ENCODE measurements at places on chromosomes 1 and 21.

GRCh38 chr21:45383111-45383614, 21.8 kb upstream of the COL18A1 start:
- DNase-seq: no peak

- DNase-seq: no peak
Measured at GRCh38 chr1:116997636-116998035, 3.9 kb upstream of the CD101 start.

GRCh38 chr1:110643879-110644472, 30.8 kb downstream of the KCNA3 start:
- DNase-seq: no peak

DNA sequence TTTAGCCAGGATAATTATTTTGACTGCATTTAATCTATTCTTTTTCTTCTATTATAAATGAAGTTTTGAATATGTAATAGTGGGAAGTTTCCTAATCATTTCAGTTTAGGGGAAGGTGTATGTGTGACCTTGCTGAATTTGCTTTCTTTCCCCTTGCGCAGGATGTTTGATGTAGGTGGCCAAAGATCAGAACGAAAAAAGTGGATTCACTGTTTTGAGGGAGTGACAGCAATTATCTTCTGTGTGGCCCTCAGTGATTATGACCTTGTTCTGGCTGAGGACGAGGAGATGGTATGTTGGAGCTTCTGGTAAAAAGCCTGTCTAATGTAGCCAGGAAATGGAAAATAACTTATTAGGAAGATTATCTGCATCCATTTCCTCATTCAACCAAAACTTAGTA, 33.4 kb downstream of the GNAT2 start:
- no peak for DNase-seq

DNA sequence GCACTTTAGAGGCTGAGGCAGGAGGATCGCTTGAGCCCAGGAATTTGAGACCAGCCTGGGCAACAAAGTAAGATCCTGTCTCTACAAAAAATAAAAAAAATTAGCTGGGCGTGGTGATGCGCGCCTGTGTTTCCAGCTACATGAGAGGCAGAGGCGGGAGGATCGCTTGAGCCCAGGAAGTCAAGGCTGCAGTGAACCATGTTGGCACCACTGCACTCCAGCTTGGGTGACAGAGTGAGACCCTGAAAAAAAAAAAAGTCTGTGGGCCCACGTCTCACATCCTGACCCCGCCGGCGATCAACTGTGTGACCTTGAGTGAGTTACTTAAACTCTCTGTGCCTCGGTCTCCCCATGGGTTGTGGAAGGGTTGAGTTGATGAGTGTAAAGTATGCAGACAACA, 12.7 kb upstream of the ZBTB21 start:
- no peak for DNase-seq

- DNase-seq: no peak
Measured at GRCh38 chr1:23651069-23651808, 40.4 kb upstream of the RPL11 start.

- no peak for DNase-seq
Measured at GRCh38 chr1:86396498-86396890, 371 bp upstream of the ODF2L start.

GRCh38 chr1:14262637-14263036, 335.8 kb upstream of the KAZN start:
- DNase-seq: no peak

- no peak for DNase-seq
Measured at GRCh38 chr1:180927841-180928240, 15.1 kb downstream of the KIAA1614 start.

DNA sequence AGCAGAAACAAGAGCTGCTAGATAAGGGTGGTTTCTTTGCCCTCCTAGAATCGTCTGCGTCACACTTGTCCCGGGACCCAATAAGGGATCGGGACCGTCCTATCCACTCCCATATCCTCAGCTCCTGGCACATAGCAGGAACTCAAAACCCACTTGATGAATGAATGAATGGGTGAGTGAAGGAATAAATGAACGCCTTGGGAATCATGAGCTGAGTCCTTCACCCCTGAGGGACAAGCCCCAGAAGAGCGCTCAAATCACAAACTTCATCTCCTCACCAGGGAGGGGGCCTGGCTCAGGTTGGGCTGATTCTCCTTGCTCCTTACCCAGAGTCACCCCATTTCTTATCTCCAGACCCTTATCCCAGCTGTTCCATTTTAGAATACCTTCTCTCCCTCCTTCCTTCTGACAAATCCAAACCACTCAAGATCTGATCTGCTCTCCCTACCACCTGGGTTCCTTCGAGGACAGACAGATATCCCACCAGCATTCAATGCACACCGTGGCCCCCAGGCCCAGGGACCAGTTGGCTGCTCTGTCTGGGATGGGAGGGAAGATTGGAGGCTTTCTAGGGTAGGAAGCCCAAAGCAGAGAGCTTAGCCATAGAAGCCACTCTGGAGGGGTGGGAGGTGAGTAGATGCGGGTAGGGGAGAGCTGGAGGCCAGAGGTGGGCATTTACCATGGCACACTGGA, 643 bp upstream of the MOB3C start:
- DNase-seq: no peak

DNA sequence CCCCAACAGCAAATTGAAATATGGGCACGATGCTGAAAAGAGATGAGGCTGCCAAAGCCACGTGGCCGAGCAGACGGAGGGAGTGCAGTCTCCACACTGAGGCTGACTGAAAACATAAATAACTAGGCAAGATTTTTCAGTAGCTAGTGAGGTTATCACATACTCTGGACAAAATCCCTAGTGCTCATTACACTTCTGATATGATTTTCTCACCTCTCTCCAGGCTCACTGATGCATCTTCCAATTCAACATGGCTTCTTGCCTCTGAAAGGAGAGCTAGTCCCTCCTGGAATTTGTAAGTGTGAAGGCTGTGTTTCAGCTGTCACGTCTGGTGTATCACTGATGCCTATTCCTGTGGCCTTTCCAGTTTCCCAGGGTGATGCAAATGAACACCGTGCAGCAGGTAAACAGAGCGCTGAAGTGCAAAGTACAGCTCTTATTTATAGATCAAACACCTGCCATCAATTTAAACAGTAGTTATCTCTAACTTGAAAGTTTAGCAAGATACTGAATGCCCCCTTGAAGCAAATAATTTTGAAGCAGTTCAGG, 656.1 kb downstream of the KIF26B start:
- DNase-seq: no peak

GRCh38 chr1:231612393-231613089, 14.0 kb upstream of the DISC1 start:
- DNase-seq: no peak

DNA sequence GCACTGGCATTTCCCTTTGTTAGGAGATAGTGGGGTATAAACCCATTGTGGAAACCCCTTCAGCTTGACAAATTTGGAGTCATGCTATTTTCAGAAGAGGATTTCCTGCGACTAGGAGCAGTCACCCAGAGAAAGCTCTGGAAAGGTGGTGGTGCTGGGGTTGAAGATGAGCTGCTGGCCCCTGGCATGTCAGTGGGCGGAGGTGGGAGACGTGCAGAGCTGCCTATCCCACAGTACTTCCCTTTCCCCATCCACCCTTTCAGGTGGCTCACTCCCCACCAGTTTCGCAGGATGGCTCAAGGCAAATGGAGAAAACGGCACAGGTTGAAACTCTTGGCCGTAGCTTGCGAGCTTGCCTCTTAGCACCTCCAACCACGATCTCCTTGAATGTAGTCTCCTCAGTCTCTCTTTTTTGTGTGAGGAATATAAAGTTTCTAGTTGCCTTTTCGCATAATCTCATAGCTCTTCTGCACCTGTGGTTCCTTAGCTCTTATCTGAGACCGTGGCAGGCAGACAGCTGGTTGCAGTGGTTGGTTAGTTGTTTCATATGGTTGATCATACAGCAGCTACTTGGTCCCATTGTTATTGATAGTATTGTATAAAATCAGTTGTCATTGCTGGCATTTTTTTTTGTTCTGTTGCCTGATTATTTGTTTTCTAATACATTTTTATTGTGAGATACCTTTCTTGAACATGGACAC, 48.2 kb downstream of the ADARB1 start:
- DNase-seq: no peak

GRCh38 chr1:156368889-156369684, at the start of gene RHBG:
TSS of gene RHBG (plus strand) at chr1:156369211. CDS start at chr1:156369250, 39 bp downstream.
- DNase-seq: no peak

DNA sequence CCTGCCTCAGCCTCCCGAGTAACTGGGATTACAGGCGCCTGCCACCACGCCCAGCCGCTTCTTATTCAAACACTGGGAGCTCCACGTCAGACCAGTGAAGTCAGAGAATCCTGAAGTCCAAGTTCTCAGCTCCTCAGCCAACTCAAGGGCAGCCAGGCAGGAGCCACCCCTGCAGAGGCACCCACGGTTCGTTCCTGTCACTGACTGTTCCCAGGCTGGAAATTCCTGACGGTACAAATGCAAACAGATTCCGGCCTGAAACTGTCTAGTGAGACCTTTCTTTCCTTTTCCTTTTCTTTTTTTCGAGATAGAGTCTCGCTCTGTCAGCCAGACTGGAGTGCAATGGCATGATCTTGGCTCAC, 11.7 kb downstream of the SLC35E2B start:
- peak; percentile 47 for DNase-seq

- DNase-seq: no peak
Measured at GRCh38 chr1:54404263-54404662, 1.9 kb downstream of the SSBP3 start.

DNA sequence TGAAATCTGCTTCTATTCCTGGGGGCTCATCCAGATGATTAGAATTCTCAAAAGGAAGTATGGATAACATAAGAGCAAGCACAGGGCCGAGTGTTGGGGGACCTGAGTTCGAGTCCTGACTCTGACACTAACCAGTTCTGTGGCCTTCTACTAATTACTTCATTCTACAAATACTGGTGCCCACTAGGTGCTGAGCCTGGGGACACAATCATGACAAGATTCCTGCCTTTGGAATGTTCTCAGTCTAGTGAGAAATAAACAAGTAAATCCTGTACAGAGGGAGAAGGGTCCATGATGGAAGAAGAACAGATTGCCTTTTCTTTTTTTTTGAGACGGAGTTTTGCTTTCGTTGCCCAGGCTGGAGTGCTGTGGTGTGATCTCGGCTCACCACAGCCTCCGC, 2.2 kb upstream of the NUAK2 start:
- no peak for DNase-seq

GRCh38 chr1:109761227-109762038, 2.3 kb downstream of the EPS8L3 start:
- DNase-seq: peak; percentile 43

- DNase-seq: no peak
Measured at GRCh38 chr21:32329776-32330175, 31.1 kb downstream of the MRAP start.

DNA sequence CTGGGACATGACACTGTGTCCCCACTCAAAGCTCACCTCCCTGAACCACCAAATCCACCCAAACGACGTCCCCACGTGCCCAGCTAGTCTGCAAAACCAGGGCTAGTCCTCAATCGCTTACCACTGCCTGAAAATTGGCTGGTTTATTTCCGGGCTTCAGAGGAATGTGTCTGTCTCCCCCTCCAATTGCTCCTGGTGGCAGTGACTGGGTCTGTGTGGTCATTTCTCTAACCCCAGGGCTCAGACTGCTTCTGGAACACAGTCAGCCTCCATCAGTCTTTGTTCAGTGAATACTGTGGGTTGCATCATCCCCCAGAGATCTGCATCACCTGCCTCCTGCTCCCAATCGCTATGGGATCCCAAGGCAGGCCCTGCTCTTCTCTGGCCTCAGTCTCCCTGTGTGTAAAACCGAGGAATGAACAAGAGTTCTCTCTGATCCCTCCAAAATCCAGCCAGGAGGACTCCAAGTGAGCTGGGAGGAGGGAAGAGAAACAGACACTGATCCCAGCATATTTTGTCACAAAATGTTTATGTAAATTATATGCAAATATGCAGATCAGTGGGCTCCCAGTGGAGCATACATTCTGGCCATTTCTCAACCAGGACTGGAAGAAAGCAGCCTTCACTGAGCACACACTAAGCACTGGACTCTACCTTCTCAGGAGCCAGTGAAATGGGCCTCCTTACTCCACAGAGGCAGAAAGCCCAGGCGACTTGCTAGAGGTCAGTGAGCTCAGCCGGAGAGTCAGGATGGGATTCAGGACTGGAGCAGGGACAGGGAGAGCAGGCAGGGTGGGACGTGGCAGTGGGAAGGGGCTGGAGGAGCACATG, 20.9 kb downstream of the SDC3 start:
- DNase-seq: no peak

DNA sequence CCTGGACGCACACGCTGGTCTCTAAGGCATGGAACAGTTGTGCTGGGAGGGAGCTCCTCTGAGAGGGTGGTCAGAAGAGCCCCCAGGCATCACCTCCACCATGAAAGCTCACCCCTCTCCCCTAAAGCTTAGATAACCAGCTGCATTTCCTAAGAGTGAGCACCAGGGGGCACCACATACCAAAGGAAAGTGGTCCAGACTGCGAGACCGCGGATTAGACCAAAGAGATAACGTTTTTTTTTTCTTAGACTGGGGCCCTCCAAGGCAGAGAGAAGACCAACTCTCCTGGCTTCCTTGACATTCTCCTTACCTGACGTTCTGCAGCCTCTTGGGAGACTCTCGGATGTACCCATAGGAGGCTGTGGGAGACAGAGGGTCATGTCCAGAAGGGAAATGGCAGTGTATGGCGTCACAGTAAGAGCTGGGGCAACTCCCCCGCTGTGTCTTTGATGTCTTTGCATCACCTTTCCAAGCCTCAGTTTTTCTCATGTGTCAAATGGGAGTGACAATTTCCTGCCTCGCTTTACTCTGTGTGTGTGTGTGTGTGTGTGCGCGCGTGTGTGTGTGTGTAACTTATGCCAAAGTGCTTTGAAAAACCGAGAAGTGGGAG, 12.3 kb upstream of the IFNLR1 start:
- DNase-seq: peak; percentile 88

DNA sequence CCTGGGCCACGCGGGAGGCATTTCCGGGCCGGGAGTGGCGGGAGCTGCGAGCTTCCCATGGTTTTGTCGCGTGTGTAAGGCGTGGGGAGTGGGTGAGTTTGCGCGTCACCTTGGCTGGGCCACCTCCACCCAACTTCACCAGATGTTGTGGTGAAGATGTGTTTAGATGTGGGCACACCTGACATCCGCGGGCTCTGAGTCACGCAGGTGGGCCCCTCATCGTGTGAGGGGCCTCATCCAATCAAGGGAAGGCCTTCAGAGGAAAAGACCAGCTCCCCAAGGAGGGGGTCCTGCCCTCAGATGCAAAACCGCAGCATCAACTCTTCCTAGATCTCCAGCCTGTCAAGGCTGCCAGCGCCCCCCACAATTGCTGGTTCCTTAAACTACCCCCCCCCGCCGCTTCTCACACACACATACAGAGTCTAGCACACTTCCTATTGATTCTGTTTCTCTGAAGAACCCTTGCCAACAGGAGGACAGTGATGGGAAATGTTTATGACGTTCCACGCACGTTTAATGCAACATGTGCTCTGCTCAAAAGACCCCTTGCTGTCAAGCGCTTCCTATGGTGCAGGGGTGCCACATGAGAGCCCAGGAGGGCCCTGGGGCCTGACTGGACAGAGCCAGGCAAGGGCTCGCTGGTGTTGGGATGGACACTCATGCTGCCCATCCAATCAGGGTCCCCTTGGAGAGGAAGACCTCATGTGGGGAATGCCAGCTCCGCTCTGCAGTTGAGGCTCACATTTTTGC, 11.9 kb downstream of the ACTRT2 start:
- DNase-seq: no peak

All from activated CD8-positive, alpha-beta memory T cell treated with anti-CD3 and anti-CD28 coated beads, Interleukin-2, amount 50 U/mL, for 48 hours (primary cell).